ENCODE measurements at places on chromosomes 4 and X. TPM values are rescaled to one million over a fixed set of nuclear protein-coding genes. Genes with fewer than 3 reads are reported as not detected.

- no peak for DNase-seq
Measured at GRCh38 chrX:104329731-104330130, 75.0 kb upstream of the ESX1 start.

DNA sequence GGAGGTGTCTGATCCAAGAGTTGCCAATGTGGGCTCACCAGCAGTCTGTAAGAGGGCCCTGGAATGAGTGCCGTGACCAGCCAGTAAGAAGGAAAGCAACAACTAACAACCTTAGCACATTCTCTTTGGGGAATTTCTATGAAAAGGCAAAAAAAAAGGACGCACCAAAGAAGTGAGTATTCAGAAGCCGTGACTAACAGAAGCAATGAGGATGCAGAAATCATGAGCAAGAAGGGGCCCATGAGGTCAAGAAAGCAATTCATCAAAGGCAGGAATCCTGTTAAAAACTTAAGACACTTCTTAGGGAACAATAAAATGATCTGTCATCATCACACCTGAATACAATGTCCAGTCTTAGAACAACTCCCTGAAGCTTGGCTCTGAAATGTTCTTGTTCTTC is 260.5 kb downstream of the RAPGEF2 start:
- no peak for DNase-seq

SPANXA2 gene
- not detected for total RNA-seq

DNA sequence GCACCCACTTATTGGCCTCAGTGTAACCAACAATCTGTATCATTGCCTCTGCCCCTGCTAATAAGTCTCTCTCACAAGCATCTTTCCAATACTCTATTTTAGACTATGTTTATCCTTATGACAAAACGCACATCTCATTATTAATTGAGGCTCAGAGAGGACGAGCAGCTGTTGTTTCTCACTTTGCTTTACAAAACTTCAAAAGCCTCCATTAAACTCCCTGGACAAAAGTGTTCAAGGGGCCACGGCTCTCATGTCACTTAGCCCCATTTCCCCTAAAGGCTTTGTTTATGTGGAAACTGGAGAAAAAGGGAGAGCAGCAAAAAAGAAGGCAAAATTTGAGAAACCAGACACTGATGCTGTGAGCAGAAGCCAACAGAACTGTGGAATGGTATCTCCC is 180.0 kb upstream of the LNX1 start:
- DNase-seq, result no peak

TBC1D1 gene
- 52.6 TPM for total RNA-seq

NUDT11 gene
- total RNA-seq, result 3.2 TPM

GRCh38 chr4:182862141-182862875 is 54.9 kb downstream of the DCTD start:
- no peak for DNase-seq

DNA sequence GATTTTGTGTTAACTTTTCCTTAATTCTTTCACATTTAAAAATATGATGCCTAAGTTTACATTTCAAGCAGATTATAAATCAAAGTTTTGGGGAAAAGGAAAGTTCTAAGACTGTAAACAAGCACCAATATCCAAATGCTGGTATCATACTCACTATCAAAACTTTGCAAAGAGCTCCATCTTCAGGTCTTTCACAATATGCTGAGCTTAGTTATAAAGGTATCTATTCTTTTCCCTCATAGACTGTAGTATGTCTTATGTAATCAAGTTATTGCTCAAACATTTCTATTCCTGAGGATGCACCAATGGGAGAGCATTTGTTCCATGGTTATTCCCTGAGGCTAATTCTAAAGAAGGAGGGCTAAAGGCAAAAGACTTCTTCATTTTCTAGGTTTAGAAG is 207.9 kb upstream of the FAM241A start:
- no peak for DNase-seq

GRCh38 chr4:123937581-123937980 is 541.0 kb downstream of the SPRY1 start:
- no peak for DNase-seq

DNA sequence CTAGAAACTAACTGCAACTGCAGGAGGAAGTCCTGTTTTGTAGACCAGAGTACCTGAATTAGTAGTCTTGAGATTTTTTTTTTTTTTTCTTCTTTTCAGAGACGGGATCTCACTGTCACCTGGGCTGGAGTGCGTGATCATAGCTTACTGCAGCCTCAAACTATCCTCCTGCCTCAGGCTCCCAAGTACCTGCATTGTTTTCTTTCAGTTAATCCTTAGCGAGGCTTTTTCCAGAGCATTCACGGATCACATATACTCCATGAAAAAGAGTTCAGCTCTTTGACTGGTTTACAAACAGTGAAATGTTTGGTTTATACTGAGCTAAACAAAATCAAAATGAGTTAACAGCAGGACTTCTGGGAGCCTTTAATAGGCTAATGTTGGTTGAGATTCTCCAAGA is 45.8 kb downstream of the KLHL15 start:
- no peak for DNase-seq

FAT4 gene
- total RNA-seq, result not detected

DNA sequence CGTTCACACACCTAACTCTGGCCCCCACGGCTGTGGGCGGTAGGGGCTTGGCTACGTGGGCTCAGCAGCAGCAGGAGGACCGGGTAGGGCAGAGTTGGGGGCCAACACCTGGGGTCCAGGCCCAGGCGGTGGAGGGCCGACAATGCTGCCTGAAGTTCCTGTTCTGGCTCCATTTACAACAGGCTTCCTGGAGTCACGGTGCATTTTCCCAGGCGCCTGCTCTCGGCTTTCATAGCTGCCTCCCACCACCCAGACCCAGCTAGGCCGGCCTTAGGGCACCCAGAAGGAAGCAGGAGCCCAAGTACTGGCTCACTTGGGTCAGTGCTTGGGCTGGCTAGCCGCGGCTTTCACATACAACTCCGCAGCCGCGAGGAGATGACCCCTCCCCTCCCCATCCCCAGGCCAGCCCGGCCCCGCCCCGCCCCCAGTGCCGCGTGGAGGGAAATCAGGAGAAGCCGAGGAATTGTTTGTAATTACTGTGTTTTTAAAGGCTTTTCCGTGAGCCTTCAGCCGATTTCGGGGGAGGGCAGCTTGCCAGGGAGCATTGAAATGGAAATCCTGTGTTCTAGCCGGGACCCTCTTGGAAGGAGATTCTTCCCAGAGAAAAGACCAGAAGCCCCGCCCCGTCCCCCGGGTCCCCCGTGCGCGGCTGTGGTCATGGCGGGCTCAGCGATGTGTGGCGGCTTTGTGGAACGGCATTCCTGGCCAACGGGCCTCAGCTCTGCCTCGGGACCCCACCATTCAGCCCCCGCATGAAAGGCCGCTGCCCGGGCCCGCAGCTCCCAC is 28.5 kb downstream of the PJA1 start:
- DNase-seq, result no peak

DNA sequence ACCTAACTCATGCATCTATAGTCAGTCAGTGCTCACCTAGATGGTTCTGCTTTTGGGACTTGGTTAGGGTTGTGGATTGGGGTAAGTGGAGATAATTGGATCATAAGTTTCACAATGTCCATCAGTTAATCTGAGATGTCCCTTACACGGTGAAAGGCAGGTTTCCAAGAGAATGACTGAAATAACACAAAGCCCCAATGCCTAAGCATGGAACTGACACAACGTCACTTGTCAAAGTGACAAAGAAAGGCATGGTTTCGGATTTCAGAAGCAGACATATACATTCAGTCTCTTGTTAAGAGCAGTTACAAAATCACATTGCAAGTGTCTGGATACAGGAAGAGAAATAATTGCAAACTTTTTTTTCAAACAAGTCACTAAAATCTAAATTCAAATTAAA is 1456.9 kb downstream of the TECRL start:
- DNase-seq, result no peak

DAPP1 gene
- 38.8 TPM for total RNA-seq

SHISA3 gene
- not detected for total RNA-seq

CACNA1F gene
- total RNA-seq, result 0.05 TPM

CT45A10 gene
- not detected for total RNA-seq

SLC39A8 gene
- 85.2 TPM for total RNA-seq

TGIF2LX gene
- total RNA-seq, result not detected

- no peak for DNase-seq
Measured at GRCh38 chr4:6410068-6410467, 62.3 kb downstream of the PPP2R2C start.

CABS1 gene
- total RNA-seq, result not detected

DNA sequence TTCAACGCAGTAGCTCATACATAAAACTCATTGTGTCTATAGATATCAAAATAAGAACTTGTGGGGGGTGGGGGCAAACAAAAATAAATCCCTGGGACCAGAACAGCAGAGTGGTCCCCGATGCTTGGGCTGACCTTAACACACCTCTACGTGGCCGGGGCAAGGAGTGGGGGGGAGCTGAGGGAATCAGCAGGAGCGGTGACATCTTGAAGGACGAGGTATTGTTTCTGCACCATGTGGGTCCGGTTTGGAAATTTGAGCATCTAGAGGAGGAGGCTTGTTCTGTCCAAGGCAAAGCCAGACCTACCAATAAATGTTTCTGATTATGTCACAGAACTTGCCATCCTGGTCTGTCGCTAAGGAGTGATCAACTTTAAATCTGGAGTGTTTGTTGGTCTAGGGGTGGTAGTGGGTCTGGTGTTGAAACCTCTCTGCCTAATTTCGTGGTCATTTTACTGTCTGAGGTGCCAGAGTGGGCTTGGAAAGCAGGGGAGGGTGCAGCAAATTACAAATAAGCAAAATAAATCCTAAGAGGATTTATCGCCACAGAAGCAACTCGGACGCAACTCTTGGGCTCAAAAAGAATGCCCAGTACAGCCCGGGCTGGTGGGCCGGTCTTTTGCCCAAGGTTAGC is 774 bp upstream of the RAPGEF2 start:
- DNase-seq, result no peak

DNA sequence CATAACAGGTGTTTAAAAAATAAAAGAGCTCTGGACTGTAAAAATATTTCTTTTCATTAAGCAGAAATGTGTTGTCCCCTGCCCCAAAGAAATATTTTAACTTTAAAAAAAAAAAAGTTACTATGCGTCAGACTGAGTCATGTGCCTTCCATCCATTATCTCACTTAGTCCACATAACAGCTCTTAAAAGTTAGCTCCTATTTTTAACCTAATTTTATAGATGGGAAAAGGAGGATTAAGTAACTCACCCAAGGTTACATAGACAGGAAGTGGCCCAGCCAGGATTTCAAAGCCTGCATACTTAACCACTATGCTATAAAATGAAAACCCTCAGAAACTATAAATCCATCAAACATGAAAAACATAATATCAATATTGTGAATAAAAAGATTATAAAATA is 97.7 kb downstream of the MANBA start:
- no peak for DNase-seq

DNA sequence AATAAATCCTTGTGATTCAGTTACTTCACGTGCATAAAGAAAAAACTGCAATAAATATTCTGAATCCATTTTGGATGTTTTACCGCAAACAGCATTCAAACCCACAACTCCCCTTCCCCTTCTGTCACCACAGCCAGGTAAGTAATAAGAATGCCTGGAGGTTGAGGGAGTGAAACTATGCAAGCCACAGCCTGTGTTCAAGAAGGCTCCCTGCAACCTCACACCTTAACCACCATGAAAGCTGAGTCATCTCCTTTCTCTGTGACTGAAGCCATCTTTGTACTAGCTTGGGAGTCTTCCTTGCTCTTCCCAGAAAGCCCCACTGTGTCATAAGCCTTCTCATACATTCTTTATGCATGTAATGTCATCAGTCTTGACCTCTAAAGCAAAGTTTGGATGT is 297.0 kb upstream of the PUDP start:
- DNase-seq, result no peak

- DNase-seq, result no peak
Measured at GRCh38 chr4:121790976-121791375, 10.1 kb upstream of the EXOSC9 start.

Measured in activated T-helper 1 cell treated with anti-CD3 and anti-CD28 coated beads, Interleukin-12 subunit alpha, Interleukin-12 subunit beta, Interleukin-2, Interleukin-4 antibody, amounts not matched to agents 30 ng/mL and 10 ng/mL and 1 ng/mL, durations not matched to agents 14 hours and 24 hours and 36 hours (primary cell).